ENCODE measurements at places on chromosomes 6 and 20.

- no peak for DNase-seq
These were observed 529.5 kb downstream of the PRKN start for GRCh38 chr6:162198076-162198475.

DNA sequence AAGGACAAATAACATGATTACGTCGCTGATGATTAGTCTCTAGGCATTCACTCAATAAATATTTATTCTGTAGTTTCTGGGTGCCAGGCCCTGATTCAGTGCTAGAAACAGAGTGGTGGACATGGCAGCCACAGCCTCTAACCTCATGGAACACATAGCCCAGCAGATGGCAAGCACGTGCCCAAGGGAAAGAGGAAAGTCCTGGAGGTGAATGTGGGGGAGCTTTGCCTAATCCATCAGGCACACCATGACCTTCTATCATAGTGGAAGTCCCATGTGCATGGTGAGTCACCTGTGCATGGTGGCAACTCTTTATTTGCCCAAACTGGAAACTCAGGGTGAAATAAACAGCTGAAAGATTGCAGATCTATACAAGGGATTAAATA lies 143.0 kb upstream of the TNFAIP3 start:
- no peak for DNase-seq

DNA sequence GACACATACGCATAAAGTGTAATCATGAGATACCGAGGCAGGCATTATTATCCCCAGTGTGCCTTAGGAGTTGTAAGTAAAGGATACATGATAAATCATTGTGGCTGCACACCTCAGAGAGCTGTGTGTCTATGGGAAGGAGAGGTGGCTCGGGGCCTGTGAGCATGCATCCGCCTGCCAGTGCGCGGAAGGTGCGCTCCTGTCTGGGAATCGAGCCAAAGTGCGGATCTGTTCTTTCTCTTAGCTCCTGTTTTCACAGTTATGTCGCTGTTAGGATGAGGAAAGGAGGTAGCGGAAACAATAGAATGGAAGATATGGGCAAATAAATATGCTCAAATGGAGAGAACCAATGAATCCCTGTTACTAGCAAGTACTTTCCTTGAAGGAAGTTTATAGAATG lies 98.0 kb downstream of the ANKRD6 start:
- DNase-seq: no peak

DNA sequence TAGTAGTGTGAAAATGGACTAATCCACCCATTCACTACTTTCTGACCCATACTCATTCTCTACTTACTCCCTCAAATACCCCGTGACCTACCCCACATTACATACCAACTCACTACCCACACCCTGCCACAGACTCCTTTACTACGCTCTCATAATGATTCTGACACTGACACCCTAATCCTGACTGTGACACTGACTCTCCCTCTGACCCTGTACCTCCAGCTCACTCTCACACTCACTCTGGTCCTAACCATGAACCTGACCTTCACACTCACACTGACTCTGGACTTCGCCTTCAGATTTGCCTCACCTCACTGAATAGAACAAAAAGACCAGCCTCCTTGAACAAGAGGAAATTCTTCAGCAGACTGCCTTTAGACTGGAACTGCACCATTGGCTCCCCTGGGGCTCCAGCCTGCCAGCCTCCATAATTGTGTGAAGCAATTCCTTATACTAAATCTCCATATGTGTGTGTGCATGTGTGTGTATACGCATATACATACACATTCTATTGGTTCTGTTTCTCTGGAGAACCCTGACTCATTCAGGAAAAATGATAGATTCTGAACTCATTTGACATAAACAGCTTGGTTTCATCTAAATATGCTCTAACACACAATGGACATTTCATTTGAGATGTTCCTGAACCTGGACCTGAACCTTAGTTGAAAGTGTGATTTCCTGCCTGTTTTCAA lies 10.5 kb upstream of the ZNF343 start:
- no peak for DNase-seq

GRCh38 chr6:39964530-39964929 lies 30.3 kb upstream of the MOCS1 start:
- no peak for DNase-seq
